ENCODE measurements at places on chromosomes 7 and 10. TPM values are rescaled to one million over a fixed set of nuclear protein-coding genes. Genes with fewer than 3 reads are reported as not detected.

OR6V1 gene
- total RNA-seq = not detected

WDR86 gene
- total RNA-seq = not detected

DNA sequence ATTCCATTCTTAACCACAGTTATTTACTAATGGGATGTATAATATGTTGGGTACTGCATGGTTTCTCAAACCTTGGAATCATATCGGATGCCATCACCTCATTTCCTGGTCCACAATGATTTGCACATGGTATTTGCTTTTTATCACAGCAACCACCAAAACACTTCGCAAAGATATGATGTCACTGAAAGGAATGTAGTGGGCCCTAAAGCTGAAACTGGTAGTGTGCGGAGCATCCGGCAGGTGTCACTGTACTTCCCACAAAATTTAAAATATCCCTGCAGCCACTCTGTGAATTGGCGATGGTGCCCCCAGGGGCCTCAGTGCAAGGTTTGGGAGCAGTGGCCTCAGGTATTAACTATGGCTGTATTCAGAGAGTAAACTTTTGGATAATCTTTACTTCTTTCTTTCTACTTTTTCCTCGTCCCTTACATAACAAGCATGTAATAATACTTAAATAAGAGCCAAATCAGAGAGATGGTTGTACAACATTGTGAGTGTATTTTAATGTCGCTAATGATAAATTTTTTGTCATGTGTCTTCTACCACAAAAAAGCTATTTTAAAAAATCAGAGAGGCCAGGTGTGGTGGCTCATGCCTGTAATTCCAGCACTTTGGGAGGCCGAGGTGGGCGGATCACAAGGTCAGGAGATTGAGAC is 66.2 kb downstream of the FAM241B start:
- peak; percentile 12 for DNase-seq

GRCh38 chr10:25815999-25816768 is 117.8 kb upstream of the MYO3A start:
- no peak for DNase-seq

DNA sequence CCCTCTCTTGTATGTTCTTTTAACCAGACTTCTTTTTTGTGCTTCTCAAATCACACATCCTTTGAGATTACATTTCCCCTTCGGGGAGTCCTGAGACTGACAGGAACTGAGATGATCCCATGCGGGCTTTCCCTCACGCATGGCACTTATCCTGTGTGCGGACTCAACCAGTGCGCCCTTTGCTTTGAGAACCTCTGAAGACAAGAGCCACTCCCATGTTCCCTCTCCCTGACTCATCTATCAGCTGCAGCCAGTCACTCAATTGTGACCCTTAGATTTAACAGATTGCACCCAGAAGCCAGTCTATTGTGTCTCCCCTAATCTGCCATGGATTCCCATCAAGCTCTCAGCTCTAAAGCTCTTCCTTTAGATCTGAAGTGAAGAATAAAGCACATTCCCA is 353.9 kb upstream of the MEOX2 start:
- DNase-seq = no peak

- DNase-seq = no peak
These were observed 187.7 kb upstream of the KLF6 start for GRCh38 chr10:3972460-3973301.

DNA sequence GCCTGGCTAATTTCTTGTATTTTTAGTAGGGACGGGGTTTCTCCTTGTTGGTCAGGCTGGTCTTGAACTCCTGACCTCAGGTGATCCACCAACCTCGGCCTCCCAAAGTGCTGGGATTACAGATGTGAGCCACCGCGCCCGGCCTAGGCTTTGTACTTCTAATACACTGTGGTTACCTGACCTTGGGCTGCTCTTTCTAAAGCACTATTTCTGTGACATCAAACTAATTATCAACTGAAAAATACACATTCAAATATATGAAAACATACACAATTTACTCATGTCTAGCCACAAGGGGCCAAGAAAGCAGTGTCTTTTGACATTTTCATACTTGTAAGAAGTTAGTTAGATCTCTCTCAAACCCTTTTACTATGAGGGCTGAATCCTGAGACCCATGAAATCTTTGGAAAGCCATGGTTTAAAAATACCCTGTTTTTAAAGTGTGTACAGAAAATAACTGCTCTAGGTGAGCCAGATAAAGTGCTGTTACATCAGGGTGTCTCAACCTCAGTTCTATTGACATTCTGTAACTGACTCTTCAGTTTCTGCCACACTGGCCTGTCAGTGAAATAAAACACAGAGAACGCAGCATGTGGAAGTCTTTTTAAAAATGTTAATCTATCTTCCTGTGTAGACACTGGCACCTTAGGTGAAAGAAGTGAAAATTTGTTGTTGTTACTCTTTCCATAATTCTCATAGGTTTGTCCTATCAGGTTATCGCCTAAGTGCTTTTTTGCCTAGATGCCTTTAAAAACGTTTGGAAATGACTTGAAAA is 58.8 kb downstream of the CREM start:
- no peak for DNase-seq

- no peak for DNase-seq
These were observed 79.4 kb upstream of the NXPH1 start for GRCh38 chr7:8353991-8354390.

DNA sequence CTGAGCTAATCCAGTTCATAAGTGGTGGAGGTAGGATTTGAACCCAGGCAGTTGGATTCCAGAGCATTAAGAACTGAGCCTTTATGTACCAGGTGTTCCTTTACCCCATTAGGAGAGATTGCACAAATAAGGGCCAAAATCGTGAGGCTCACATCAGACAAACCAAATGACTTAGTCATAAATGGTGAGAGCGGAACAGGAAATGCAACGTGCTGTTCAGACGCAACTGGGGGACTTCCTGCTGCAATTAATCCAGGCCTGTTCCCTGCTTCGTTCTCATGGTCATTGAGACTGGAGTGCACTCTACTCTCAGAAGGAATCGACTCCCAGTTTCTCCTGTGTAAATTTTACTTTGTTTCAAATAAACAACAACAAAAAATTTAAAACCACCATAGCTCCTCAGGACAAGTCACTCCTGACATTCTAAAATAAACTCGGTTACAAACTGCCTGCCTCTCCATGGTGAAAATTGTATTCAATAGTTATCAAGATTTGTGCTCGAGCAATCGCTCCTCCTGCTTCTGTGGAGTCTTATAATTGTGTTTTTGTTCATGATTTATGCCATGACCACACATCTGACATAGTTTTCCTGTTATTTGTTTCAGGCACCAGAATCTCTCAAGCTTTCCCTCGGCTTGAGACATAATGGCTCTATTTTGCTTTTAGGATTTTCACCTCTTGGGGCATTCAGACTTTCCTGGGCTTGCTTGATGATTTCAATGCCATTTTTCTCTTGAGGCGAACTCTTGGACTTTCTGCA is 115.3 kb upstream of the BMPER start:
- DNase-seq = no peak
